ENCODE measurements at places on chromosomes 16 and 17.
A peak's percentile ranks its signal among the peaks of the same experiment; 100 is the strongest.

DNA sequence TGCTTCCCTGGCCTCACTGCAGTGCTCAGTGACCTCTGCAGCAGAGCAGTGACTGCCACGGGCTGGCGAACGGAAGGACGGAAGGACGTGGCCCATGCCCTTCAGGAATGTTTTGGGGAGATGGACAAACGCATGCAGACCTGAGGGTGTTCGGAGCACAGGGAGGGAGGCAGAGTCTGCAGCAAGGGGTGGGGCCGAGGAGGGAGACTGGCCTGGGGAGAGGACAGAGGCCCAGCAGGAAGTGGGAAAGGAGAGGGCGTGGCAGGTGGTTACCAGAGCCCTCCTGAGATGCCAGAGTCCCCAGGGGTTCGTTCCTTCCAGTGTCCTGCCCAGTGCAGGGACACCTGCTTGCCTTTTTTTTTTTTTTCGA lies 21.9 kb downstream of the ADORA2B start:
- DNase-seq: peak; percentile 90

- no peak for DNase-seq
Measured at GRCh38 chr17:50188921-50189549, 12.4 kb downstream of the COL1A1 start.

GRCh38 chr17:29216856-29217255 lies 29.8 kb upstream of the CRYBA1 start:
- no peak for DNase-seq

GRCh38 chr17:75769536-75769935 lies 4.5 kb upstream of the GALK1 start:
- DNase-seq: no peak

- DNase-seq: peak; percentile 91
Measured at GRCh38 chr17:74008196-74008595, 195.3 kb upstream of the RPL38 start.

DNA sequence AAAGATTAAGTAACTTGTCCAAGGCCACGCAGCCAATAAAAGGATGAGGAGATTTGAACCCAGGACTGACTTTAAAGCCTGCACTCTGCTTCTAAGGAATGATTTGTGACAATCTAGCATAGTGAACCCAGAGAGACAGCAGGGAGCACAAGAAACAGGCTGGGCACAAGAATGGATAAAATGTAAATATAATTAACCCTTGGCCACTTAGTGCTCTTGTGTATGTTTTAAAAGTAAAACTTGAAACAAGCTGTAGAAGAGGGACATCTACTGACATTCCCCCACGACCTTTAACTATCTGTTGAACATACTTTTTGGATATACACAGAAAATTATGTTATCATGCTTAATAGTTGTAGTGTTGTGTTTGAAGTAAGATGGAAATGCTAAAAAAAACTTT lies 141.9 kb upstream of the PMFBP1 start:
- DNase-seq: no peak

- DNase-seq: no peak
Measured at GRCh38 chr17:61647047-61647446, 56.0 kb upstream of the NACA2 start.
